Skeletal muscle tissue (tissue), 5 donors: ENCODE measurements at places on chromosomes 13 and 19. TPM values are rescaled to one million over a fixed set of nuclear protein-coding genes. Genes with fewer than 3 reads are reported as not detected.

Gene UBE2L5
- not detected for total RNA-seq

Gene SHFL
- 5.2 TPM for total RNA-seq

Gene CACNG7
- not detected for total RNA-seq

Gene TJP3
- total RNA-seq: not detected

Gene IL4I1
- total RNA-seq: 0.52 TPM

Gene FOSB
- total RNA-seq: 42.8 TPM

Gene MRPL57
- total RNA-seq: 12.0 TPM

Gene IGFL1
- not detected for total RNA-seq

Gene ARID3A
- total RNA-seq: 2.6 TPM

Gene LRRC25
- total RNA-seq: 2.1 TPM

Gene ZNF418
- 17.2 TPM for total RNA-seq

Gene CEACAM8
- 0.52 TPM for total RNA-seq

Gene NALCN
- total RNA-seq: 1.0 TPM

Gene LAIR1
- 8.4 TPM for total RNA-seq

Gene SYNE4
- not detected for total RNA-seq
